Fibroblast of lung (primary cell): ENCODE measurements at places on chromosomes 2 and 18.

- no peak for DNase-seq
Observed at GRCh38 chr2:231418820-231419640, 23.5 kb downstream of the B3GNT7 start.

- peak; percentile 88 for DNase-seq
Observed at GRCh38 chr2:19933351-19933981, 31.7 kb upstream of the TTC32 start.

DNA sequence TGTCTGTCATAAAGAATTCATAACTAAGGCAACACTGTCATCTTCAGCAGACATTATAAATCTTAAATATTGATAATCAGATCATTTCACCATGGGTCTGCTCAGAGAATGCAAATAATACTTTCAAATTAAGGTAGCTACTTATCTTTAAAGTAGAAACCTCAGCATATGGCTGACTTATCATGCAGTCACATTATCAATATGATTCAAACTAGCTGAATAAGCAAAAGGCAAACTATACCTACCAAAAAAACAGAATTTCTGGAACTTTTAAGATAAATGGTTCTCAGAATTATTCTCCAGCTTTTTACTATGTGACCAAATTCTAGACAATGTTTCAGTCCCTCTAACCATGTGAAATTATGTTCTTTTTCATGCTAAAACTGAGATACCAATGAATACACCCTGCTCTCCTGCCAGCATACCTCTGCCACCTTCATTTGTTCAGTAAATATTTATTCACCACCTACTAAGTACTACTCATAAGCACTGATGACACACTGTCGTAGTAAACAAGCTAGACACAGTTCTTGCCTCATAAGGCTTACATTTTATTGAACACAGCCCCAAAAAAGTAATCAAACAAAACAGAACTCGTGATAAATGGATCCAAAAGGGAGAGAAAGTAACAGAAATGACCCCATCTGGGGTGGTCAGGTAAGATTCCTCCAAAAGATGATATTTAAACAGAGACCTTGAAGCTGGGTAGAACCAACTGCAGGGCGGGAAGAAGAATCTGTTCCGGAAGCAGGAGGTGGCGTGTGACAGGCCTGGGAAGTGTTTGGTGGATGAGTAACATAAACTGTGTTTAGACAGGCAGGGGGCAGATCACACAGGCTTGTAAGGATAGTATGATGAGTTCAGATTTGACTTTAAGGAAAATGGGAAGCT is 17.7 kb downstream of the SPIRE1 start:
- DNase-seq = peak; percentile 83

GRCh38 chr18:63570721-63571120 is 16.4 kb upstream of the SERPINB13 start:
- no peak for DNase-seq

DNA sequence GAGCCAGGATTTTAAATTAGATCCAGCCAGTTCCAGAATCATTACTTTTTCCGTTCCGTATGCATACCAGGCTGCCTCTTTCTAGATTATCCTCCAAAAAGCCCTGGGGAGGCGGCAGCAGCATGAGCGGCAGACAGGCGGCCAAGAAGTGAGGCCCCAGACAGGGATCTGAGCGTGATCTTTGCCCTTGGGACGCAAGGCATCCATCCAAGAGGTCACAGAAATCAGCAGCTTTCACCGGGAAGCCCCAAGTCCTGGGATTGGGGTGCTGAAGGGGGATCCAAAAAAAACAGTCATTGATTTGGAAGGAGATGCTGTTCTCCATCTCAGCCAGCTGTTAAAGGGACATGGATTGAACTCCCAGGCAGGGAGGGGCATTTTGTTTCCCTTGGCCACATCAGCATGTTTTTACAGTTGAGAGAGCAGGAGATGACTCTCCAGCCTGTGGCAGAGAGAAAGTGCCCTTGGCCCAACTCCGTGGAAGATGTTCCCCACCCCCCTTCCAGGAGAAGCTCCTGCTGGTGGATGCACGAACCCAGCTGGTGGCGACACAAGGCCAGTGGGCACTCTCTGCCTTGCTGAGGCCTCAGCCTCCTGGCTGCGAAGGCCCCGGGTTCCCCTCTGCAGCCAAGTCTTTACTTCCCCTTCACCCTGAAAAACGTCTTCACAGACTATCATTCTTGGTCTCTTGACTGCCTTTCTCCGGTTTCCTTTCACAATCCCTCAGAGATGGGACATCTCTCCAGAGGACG is 265.6 kb downstream of the ANAPC1 start:
- peak; percentile 13 for DNase-seq

- DNase-seq = peak; percentile 59
Observed at GRCh38 chr2:203404996-203405395, 76.8 kb downstream of the ABI2 start.

DNA sequence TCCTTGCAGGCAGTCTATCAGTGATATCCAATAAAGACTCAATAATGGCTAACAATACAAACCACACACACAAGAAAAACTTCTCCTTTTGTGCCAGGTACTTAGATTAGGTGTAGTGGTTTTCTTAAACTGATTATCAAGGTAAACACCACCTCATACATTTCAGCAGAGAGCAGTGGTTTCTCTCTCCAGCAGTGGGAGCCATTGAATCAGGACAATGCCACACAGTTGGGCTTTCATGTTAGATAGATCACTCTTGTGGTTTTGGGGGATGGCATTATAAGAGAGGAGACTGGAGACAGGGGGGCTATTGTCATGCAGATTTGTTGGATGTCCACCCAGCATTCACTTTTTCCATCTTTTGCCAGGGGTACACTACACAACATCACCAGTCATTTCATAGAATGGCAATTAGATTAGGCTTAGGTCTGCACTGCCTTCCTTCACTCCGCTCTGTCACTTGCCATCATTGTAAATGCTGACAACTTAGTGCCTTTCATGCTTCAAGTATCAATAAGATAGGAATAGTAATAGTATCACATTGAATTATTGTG is 13.6 kb upstream of the IRS1 start:
- no peak for DNase-seq

GRCh38 chr2:174326161-174327020 is 8.4 kb upstream of the SP9 start:
- no peak for DNase-seq

GRCh38 chr18:65955747-65956146 is 204.9 kb downstream of the CDH7 start:
- no peak for DNase-seq

DNA sequence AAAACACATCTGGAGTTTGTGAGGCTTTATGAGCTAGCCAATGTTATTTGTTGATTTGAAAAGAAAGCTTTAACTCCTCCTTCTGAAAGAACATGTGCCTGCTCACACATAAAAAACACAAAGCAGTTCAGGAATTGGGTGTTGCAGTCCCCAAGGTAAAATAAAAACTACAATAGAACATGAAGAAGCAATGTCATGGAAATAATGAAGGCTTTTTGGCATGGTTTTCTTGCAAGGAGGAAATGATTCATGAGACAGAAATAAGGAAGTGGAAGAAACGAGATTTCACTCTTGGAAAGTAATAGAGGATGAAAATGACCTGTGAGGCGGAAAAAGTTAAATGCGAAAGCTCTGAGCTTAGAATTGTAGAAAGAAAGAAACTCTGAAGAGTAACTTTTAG is 81.1 kb downstream of the TRIB2 start:
- DNase-seq = peak; percentile 36

GRCh38 chr2:177543007-177543760 is 150.6 kb downstream of the AGPS start:
- peak; percentile 89 for DNase-seq

- peak; percentile 52 for DNase-seq
Observed at GRCh38 chr18:22813648-22814328, 119.3 kb upstream of the RBBP8 start.

- DNase-seq = peak; percentile 81
Observed at GRCh38 chr2:75432761-75433361, 127.9 kb downstream of the EVA1A start.

DNA sequence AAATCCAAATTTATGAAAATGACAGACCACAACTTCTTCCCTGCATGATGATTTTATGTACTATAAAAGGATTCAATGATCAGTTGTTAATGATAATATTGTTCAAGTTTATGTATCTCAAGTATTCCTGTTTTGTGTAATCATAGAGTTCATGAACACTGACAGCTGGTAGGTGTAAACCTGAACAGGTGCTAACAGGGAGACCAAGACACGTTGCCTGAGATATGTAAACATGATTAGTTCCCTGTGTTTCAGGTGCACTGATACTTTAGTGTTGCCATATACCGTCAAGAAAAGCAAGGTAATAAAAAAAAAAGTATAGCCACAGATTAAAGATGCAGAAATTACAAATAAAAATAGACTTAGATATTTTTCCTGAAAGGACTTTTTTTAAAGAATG is 131.8 kb downstream of the BAZ2B start:
- no peak for DNase-seq

DNA sequence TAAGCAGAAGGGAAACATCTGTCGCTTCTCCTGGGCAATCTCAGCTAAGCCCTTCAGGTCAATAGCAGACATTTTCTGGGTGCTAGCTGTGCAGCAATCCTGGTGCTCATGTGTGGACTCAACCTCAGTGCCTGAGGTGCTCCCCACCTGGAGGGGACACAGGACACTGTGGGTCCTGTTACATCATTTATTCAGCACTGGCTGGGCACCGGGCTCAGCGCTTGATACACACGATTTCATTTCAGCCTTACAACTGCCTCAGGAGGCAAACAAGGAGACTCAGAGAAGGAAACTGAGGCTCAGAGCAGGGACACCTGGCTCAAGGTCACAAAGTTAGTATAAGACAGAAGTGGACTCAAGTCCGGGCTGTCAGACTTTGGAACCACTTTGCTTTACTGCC is 46.7 kb downstream of the MARCO start:
- no peak for DNase-seq

DNA sequence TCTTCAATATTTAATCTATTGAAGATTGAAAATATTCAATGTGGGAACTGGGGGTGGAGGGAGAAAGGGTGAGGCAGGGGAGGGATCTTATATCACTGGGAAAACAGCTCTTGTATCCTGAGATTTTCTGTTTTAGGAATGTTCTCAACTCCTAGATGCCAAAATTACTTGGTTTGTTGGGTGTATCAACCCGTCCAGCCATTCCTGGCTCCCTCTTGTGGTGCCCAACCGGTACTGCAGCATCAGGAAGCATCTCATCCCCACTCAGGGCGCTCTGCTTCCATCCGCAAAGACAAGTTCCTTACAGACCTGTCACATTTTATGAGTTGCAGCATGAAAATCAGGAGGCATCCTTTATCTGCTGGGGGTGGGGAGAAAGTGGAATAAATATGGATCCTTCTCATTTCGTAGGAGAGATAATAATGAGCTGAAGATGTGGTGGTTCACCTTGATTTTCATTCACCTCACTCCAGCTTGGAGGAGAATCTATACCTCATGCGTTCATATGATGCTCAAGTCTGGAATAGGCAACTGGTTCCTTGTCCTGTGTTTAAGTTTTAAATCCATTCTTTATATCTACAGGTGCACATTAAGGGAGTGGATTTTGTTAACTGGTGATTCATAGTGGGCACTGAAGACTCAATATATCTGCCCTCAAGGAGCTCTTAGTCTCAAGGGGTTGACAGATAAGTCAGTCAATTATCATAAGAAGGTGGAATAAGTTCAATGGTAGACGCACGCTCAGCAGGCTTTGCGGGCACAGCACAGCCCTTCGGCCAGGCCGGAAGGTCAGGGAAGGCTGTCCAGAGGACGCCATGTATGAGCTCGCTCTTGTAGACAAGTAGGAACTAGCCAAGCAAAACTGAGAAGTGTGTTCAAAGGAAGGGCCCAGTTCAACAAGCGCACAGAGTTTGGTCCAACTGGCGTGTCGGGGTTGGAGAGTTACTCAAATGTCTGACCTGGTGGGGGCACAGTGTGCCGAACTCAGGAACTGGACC is 127.3 kb downstream of the RNF144A start:
- peak; percentile 60 for DNase-seq

- DNase-seq = peak; percentile 76
Observed at GRCh38 chr18:54215069-54215468, 9.4 kb downstream of the MBD2 start.

DNA sequence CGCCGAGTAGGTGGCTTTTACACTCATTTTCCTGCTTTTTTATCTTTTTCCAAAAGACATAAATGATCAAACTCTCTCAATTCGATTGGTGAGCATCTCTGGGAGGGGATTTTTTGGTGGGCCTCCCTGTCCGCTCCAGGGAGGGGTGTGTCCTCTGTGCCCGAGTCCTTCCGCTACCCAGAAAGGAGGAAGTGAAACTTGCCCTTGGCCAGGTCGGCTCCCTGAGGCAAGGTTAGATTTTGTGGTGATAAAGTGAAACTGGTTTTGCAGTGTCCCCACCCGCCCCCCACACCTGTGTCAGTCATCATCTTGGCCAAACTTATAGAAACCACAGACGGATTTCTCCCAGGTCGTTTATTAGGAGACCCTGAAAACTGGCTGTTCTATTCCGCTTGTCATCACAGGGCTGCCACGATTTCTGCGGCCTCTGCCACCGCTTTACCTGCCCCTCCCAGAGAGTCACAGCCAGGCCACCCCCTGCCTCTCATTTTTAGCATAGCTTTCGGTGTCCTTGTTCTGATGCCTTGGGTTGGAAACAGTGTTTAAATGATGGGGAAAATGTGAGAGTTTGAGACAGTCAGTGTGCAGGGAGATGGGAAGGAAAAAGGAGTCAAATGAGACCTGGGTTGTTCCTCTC is 93.6 kb downstream of the SH3BP4 start:
- no peak for DNase-seq

- no peak for DNase-seq
Observed at GRCh38 chr2:170038734-170039133, 139.2 kb upstream of the MYO3B start.

- no peak for DNase-seq
Observed at GRCh38 chr2:136052369-136053362, 65.3 kb downstream of the CXCR4 start.

- DNase-seq = peak; percentile 56
Observed at GRCh38 chr2:62550461-62550860, 44.5 kb upstream of the TMEM17 start.

DNA sequence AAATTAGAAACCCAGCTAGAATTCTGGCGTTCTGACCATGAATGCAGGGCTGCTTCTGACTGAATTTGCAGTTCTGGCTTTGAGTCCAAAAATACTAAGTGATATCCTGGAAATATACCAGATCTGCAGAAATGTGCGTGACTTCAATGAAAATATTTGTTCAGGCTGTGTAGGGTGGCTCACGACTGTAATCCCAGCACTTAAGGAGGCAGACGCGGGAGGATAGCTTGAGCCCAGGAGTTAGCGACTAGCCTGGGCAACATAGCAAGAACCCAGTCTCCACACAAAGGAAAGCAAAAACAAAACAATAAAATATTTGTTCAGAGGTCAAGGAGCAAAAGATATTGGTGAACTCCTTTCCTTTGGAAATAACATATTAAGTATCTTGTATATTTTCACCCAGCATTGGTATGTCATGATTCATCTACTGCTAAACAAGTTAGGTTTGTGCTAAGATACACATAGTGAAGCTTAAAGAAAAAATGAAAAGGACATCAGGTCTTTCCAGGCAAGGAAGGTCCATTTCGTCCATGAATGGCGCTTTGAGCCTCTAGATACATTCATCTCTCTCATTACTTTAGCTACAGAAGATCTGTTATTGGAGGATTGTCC is 239.2 kb downstream of the CMPK2 start:
- DNase-seq = peak; percentile 2
